ENCODE measurements at places on chromosomes 7 and 10.

DNA sequence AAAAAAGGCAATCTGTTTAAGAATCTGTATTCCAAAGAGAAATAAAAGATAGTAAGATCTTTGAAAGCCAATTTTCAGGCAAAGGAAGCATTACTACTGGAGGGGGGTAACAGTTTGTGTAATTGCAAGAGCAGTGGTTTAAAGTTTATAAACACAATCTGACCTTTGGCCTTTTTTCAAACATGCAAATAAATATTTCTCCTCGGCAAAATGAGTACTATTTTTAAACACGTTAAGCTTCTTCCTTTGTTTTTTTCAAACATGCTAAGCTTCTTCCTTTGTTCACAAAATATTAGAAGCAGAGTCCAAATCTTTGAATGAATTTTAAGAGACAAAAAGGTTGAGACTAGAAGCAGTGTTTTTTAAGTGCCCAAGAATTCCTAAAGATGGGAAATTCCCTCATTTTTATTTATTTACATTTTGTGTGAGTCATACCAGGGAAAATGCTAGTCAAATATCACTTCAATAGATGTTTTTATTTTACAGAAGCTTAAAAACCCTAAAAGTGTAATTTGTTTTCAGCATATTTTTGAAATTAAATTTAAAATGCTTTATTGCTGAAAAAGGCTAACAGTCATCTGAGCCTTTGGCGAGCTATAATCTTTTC lies 229.3 kb downstream of the GPR37 start:
- DNase-seq = no peak

DNA sequence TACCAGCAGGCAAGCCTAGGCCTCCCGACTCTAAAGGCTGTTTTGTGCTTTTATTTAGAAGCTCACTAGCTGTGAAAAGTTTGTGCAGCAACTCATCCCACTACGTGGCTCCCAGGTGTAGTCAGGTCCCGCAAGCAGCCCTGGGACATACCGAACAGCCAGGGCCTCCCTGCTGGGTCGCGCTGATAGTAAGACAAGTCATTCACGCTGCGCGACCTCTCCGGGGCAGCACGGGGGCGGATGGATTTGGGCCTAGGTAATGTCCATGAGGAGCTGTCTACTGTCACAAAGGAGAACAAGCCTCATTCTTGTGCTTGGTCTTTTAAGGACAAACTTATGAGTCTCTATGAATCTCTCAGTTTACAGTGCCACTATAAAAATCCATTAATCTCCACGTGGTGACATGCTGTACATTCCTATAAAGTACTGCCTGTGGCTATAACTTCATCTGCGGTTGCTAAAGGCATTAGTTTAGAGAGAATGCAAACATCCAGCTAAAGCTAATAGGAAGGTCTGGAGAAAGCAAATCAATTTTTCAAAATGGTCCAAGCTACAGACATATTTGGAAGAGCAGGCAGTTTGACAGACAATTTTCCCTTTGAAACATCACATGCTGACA lies 546.8 kb downstream of the PHTF2 start:
- no peak for DNase-seq

DNA sequence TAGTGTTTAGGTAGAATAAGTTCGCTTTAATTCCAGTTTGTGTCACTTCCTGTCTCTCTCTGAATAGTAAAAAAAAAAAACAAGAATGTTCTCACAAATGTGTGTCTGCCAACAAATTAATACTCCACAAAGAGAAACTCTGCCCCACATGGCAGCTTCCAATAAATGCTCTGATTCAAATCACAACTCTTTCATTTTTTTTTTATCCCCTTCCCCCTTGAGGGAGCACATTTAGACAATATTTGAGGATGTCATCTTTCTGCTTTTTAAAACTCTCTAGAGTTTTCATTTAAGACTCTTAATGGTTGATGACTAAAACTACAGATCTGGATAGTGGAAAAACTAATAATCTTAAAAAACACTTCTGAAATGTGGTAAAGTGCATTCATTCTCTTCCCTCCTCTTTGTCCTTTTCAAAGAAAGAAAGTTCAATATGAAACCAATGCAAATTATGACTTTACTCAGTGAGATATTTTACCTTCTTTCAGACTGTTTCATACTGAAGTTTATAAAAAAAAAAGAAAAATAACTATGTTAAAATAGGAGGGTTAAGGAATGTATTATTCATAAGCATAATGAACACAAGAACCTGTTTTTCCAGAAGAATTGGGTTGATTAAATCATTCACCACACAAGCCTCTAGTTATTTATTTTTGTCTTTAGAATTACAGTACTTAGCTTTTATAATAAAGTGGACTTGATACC lies 42.3 kb downstream of the ARID5B start:
- no peak for DNase-seq

DNA sequence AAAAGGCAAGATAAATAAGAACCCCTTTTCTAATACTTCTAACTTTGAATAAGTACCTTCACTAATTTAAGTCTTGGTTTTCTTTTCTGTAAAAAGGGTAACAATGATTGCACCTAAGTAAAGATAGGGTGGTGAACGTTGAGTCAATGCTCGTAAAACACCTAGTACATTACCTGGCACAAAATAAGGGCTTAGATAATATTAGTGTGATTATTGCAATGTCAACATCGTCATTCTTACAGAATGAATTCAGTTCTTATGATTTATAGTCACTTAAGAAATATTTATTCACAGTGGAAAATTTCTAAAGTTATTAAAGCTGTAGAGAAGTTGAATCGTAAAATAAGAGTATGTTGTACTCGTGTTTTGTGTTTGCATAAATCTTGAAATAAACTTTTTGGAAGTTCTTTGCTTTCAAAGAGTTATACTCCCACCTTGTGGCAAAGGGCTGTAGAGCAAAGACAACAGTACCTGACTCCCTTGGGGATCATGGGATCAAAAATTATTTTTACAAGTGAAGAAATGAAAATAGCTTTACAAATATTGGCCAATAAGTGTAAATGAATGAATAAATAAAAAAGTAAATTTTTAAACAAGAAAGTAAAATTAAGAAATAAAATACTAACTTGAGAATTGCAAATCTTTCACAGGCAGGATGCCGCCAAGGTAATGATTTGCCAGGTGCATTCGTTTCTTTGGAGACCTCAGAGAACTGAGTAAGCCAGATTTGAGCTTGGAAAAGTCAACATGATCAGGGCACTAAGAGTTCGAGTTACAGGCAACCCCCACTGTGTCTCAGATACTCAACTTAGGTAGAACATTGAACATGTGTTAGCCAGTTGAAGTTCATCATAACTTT lies 285.8 kb upstream of the CACNA2D1 start:
- no peak for DNase-seq

DNA sequence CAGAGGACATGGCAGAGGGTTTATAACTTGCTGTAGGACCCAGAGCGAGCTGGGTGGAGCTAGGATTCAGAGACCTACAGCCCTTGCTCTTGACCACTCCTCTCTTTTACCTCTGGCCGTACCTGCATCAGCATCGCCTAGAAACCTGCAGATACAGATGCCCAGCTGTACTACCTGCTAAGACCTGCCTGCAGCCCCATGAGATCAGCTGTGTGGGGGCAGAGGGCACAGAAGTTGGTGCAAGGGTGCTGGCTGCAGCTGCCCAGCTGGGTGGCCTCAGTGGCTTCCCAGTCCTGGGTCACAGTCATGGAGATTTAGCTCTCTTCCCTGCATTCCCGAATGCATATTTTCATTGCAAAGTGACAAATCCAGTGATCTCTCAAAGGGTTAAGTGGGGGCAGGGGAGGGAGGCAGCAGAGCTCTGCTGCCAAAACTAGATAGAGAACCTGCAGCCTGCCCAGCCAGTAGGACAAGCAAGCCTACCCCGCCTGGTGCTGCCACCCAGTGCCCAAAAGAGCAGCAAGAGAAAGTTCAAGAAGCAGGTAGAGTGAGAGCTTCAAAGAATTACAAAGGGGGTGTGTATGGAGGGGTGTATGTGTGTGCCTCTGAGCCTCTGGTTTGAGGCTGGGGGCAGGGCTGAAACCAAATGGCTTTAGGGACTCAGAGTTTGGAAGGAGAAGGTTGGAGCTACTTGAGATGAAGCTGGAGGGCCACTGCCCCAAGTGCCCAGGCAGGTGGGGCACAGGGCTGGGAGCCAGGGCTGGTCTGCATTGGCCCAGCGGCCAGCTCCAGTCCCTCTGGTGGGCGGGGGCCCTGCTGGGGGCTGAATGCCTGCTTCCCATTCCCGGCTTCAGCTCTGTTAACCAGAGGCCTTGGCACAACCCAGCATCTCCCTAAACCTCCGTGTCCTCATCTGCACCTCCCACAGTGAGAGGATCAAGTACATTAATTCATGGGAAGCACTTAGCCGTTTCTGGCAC lies 6.9 kb downstream of the FAM241B start:
- DNase-seq = no peak

DNA sequence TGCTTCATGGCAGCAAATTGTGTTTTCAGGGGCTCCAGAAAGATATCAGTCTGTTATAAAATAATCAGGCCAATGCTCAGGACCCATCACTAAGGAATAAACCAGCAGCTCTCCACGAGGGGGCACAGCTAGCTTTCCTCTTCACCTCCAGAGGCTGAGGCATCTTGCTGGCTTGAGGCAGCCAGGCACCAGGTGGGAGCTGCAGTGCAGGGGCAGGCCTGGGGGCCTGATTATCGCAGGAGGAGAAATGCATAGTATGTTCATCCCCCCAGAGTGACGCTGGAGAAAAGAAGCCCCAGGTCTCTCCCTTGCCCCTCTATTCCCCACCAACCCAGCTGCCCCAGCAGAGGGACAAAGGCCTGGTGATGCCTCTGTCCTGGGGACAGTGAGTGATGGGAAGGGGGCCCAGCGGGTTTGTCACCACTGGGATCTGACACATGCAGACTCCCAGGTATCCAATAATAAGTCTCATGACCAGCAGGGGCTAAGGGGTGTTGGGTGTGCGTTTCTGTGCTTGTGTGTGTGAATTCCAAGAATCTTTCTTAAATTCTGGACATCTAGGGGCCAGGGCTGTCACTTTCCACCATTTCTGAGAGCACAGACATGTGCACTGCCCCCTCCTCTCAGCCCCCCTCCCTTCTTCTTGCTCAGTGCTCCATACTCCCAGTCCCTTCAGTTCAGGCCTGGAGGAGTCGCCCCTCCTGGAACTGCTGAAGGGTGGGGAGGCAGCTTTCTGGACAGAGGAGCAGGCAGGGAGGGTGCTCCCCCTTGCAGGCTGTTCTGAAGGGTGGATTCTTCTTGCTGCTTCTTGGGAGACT lies 128.1 kb upstream of the FAM20C start:
- no peak for DNase-seq

All from effector CD4-positive, alpha-beta T cell (primary cell).